ENCODE measurements at places on chromosomes 4 and X. TPM values are rescaled to one million over a fixed set of nuclear protein-coding genes. Genes with fewer than 3 reads are reported as not detected.

GRCh38 chr4:95540227-95540626 is 8.5 kb downstream of the UNC5C start:
- H3K4me3 ChIP-seq = no peak overlapping the region
- H3K27me3 ChIP-seq = peaks cover 13% of the 10 kb centered on the region
- no peaks in the 10 kb centered on the region for H3K4me1 ChIP-seq

SSX2 gene
- not detected for total RNA-seq

CISD2 gene
- total RNA-seq = 35.1 TPM

DNA sequence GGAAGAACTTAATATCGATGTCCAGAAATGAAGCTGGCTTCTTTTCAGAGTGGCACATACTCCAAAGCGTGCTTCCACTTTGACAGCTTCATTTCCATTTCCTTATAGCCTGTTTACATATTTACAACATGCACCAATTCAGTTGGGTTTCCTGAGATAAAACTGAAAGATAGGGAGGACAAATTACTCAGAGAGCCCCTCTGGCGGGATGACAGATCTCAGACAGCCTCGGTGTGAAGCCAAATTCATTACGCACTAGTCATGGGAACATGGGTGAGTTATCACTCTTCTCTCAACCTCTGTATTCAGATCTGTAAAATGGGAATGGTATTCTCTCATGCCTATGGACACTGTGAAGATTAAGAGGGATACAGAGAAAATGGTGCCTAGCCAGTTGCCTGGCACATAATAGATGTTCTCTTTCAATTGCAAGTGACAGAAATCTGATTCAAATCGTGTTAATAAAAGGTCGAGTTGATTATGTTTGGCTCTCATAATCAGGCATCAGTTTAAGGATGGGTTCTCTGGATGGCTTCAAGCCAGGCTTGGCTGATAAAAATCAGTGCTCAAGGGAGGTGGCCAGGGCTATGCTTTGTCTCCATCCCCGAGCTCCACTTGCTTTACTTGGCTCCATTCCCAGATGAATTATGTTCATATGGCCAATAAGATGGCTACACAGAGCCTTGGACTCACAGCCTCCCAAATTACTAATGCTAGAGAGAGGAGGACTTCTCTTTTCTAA is 132.2 kb upstream of the C1QTNF7 start:
- no peaks in the 10 kb centered on the region for H3K27me3 ChIP-seq
- no peak overlapping the region for H3K27ac ChIP-seq
- H3K4me1 ChIP-seq = no peaks in the 10 kb centered on the region
- no peaks in the 10 kb centered on the region for H3K36me3 ChIP-seq

Data from activated CD4-positive, alpha-beta T cell treated with anti-CD3 and anti-CD28 coated beads for 36 hours (primary cell).